ENCODE measurements at places on chromosomes 3 and 15. TPM values are rescaled to one million over a fixed set of nuclear protein-coding genes. Genes with fewer than 3 reads are reported as not detected.

DNA sequence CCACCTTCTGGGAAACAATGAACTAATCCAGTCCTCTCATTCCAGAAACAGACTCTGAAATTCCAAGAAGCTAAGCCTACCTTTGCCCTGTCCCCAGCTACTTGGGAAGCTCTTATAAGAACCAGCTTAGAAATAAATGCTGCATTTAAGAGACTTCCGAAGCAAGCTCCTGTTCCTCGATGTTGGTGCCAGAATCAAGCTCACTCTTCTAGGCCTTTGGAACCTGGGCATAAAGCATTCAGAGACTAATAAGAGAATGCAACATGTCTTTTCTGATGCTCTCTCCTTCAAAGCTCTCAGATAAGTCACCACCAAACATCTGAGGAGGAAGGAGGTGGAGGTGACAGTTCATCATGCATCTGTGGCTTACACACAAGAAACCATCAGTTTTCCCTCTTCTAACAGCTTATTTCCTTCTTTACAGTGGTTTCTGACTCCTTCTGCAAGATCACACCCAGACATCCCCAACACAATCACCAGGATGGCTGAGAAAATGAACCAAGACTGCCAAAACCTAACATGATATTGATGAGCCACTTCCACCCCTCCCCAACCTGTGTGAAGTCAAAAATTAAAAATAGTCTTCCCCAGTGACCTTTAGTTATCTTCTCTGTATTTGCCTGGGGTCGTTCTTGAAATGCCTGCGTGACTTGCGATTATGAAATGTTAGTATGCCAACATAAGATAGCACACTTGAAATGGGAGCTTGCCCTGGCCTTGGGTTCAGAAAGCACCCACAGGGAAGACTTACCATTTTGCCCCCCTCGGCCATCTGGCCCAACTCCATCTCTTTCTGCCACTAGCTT lies 11.5 kb downstream of the ARHGEF3 start:
- no peak for DNase-seq

DNA sequence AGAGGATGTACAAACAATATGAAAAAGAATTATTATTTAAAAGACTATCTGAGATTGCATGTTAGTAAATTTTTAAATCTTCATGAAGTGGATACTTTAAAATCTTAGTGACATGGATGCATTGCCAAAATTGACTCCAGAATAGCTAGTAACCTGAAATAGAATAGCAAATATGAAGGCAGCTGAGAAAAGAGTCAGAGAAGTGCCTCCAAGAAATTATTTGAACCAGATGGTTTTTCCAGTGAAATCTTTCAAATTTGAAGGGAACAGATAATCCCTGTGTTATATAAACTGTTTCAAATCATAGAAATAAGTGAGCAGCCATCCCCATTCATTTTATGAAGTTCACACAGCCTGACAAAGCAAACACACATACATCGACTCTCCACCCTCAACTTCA lies 29.6 kb downstream of the FSIP1 start:
- no peak for DNase-seq

GRCh38 chr3:150826466-150827282 lies 63.7 kb upstream of the SIAH2 start:
- DNase-seq = no peak

DNA sequence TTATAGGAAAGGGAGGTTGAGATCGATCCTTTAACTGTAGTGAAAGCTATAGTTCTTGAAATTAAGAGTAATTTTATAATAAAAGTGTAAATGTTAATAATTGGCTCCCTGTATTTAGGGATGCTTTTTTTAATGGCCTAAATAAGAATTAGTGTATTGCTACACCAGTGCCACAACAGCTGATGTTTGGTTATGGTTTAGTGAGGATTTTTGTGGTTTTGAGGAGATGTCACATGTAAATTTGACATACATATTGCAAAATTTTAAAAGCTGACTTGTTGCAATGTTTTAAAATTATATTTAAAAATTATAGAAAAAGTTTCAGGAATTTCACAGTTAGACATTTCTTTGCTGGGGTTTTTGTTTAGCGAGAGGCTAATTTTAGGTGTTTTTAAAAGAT lies 3.9 kb downstream of the TSC22D2 start:
- DNase-seq = no peak

DNA sequence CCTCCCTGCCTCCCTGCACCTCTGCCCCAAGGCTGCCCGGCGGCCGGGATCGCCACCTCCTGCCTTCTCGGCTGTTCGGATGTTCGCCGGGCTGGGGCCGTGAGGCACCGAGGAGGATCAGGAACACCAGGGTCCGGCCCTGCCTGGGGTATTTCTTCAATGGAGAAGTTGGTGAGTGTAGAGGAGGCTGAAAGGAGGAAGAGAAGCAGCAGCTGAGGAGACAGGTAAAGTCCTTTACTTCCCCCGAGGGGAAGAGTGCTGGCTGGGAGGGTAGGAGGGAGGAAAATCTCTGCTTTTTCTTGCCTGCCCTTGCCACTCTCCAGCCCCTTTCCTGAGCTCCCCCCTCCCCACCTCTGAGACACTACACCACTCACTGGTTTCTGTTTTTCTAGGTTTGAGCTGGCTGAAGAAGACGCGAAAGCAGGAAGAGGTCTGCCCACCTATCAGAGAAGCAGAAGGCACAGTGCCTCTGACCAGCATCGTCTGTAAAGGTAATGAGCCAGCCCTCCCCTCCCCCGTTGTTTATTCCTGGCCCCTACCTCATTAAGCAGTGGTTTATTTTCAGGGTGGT lies 519 bp downstream of the ASB7 start:
- DNase-seq = no peak

DNA sequence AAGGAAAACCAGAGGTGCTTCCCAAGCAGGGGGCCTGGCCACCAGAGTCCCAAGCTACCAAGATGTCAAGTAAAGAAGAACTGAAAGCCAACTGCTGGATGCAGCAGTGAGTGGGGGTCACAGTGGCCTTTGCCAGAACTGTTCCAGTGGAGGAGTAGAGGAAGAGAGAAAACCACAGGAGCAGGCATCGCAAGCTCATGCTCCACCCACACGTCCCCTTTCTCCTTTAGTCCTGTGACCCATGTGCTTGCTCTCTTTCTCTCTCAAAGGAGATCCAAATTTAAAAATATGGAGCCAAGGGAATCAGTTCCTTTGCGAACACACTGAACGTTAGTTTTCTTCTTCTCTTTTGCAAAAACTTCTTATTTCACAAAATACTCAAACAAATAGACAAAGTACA lies 12.4 kb upstream of the ABHD2 start:
- DNase-seq = no peak

- DNase-seq = no peak
Observed at GRCh38 chr3:52730681-52731080, 24.8 kb downstream of the SPCS1 start.

DNA sequence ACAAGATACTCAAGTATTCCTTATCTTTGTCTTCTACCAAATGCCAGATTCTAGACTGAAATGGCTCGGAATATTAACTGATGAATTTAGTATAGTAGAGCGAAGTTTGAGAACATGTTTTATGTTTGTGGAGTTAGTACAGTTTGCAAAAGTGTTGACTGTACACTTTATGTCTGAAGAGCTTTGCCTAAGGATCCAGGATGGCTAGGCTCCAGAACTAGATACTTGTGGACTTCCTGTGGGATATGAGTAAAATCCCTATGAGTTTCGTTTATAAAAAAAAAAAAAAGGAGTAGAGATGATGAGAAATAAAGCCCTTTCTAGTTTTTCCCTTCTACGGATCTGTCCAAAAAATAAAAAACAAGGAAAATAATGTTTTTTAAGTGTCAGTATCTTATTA lies 96.7 kb downstream of the TP63 start:
- no peak for DNase-seq

- DNase-seq = peak; percentile 61
Observed at GRCh38 chr3:38004415-38005075, 14.0 kb downstream of the VILL start.

- no peak for DNase-seq
Observed at GRCh38 chr3:141313093-141313683, 55.1 kb upstream of the ZBTB38 start.

DNA sequence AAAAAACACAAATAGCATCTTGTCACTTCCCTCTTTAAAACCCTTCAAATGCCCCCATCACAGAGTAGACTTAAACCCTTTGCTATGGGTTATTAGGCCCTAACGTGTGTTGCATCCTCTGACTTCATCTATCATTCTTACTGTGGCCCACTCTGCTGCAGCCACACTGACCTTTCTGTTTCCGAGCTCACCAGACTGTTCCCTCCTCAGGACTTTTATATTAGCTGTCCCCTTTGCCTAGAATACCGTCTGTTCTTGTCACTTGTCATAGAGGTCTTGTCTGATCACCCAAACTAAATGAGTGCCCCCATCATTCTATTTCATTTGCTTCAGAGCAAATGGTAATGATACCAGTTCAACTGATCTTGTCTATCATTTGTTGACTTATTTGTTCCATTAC lies 877 bp upstream of the FEM1B start:
- no peak for DNase-seq

TGM5 gene
- not detected for polyA plus RNA-seq

AMT gene
- polyA plus RNA-seq = 41.2 TPM

CHRM5 gene
- 0.35 TPM for polyA plus RNA-seq

RPS27L gene
- 92.2 TPM for polyA plus RNA-seq

All from left kidney (tissue), 8 donors.